ENCODE measurements at places on chromosomes 11 and 22.

- H3K4me3 ChIP-seq: no peak overlapping the region
- no peak for DNase-seq
- no peaks in the 10 kb centered on the region for H3K27me3 ChIP-seq
- no peak overlapping the region for H3K27ac ChIP-seq
- H3K36me3 ChIP-seq: peaks cover 31% of the 10 kb centered on the region
Measured at GRCh38 chr11:33716243-33716642, 15.6 kb upstream of the C11orf91 start.

DNA sequence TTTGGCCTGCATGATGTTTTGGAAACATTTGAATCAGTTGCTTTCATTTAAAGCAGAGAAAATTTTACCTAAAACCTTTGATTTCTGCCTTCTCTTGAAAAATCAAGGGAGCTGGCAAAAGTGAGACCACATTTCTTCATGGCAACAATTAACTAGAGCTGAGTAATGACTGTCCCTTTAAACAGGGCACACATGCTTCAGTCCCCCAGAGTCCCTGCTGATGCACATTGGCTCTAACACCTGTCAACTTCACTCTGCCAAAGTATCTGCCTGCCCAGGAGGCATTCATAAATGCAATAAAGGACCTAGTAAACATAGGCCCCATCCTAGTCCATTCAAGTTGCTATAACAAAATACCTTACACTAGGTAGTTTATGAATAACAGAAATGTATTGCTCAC lies 87.1 kb upstream of the LDLRAD3 start:
- no peak overlapping the region for H3K4me3 ChIP-seq
- DNase-seq: no peak
- H3K4me1 ChIP-seq: no peaks in the 10 kb centered on the region
- H3K27me3 ChIP-seq: peaks cover 6% of the 10 kb centered on the region
- H3K27ac ChIP-seq: no peak overlapping the region
- no peaks in the 10 kb centered on the region for H3K36me3 ChIP-seq

DNA sequence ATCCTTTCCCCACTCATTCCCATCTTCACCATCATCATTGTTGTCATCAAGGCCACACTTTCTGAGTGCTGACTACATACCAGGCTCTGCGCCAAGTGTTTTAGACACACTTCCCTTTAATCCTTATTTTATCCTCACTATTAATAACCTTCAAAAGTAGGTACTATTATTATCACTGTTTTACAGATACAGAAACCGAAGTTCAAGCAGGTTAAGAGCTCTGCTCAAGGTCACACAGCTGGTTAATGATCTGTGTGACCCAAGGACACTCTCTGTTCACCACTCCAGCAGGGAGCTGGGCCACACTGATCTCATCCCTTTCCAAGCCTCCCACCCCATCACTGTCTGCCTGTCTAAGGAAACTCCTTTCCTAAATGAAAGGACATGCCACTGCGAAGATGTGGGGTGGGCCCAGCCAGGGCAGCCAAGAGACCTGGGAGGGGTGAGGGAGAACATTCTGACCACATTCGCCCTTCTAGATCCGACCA lies 17.2 kb upstream of the TSKU start:
- H3K27me3 ChIP-seq: peaks cover 8% of the 10 kb centered on the region
- no peak overlapping the region for H3K4me3 ChIP-seq

GRCh38 chr22:19149047-19149883 lies 827 bp downstream of the GSC2 start:
- H3K4me1 ChIP-seq: peaks cover 10% of the 10 kb centered on the region
- H3K36me3 ChIP-seq: no peaks in the 10 kb centered on the region
- H3K27me3 ChIP-seq: peaks cover 88% of the 10 kb centered on the region
- no peak overlapping the region for H3K27ac ChIP-seq
- peak; percentile 71 for DNase-seq

DNA sequence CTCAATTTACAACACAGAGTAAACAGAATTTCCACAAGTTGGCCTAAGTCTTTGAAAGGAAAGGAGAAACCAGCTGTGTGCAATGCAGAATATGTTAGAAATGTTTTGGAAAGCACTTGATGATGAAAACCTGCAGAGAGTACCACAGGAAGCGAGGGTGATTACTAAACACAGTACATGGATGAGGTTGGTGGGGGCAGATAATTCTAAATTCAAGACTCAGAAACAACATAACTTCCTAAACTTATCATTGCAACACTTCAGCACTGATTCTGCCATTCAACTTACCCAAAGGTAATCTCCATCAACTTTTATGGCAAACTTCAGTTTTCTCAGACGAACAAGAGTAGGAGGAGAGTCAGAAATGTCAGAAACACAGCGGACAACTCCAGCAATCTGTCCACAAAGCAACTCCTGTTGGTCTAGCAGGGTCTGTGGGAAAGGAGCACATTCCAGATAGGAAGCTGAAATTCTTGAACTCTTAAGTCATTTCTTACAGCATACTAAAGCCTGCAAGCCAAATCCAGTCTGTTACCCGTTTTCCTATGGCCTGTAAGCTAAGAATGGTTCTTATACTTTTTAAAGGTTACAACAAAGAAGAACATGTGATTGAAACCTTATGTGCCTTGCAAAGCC lies 6.8 kb downstream of the HPS4 start:
- H3K4me3 ChIP-seq: no peak overlapping the region
- H3K4me1 ChIP-seq: peaks cover 39% of the 10 kb centered on the region
- no peaks in the 10 kb centered on the region for H3K27me3 ChIP-seq
- no peak overlapping the region for H3K27ac ChIP-seq

DNA sequence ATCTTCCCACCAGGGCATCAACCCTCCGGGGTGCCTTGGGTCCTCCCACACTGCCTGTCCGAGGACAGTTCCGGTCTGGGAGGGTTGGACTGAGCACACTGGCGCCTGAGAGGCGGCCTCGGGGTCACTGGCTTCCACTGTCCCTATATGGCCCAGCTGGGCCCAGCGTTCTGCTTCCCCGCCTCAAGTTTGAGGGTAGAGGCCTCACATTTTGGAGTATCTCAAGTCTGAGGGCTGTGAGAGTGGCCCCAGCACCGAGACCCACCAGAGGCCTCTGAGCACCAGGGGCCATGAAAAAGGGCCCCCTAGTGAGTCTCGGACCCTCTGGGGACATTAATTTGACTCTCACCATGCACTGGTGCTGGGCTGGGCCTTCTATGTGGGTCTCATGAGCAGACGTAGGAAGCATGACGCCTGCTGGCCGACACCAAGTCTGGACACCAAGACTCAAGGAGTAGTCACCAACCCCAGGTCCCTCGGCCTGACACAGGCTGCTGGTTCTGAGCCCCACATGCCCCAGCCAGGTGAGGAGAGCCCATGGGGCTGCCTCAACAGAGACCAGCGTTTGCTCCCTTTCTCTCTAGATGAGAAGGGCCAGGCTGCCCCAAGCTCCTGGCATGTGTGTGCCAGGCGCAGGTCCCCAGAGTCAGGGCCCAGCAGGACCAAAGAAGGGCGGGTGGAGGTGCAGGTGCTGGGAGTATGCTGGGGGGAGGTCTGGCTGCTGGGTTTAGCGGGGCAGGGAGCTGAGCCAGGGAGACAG lies 27.5 kb downstream of the ARVCF start:
- H3K36me3 ChIP-seq: no peaks in the 10 kb centered on the region
- no peak overlapping the region for H3K27ac ChIP-seq
- no peak overlapping the region for H3K4me3 ChIP-seq
- peaks cover 29% of the 10 kb centered on the region for H3K4me1 ChIP-seq
- peaks cover 4% of the 10 kb centered on the region for H3K27me3 ChIP-seq
- DNase-seq: no peak

DNA sequence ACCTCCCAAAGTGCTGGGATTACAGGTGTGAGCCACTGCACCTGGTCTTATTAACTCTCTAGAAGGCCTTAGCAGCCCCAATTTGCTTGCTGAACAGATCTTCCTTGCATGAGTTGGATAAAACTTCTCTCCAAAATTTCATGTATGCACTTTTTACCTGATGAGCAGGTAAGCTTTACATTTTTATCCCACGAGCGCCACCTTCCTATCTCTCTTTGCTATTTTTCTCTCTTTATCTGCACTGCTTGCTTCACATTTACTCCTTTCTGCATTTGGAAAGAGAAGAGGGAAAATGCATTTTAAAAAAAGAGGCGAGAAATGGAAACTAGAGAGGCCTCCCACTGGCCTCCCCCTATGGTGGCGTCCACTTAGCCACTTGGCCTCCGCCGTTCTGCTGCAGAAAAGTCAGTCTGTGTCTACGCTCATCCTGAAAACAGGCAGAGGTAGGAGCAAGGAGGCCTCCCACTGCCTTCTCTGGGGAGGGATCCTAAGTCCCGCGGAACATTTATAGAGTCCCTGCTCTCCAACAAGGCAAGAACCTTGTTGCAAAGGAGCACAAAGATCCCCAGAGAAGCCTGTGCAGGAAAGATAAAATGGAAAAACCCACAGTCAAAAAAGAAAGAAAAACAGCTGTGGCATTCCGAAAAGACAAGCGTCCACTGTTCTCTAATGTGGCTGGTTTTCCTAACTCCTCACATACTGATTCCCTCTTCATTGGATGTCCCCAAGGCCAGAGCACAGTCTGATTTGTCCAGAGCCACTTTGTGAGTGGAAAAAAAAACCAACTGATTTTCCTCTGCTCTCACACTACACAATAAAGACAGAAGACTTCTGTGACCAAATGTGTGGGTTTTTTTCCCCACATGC lies 62.2 kb upstream of the INCENP start:
- H3K36me3 ChIP-seq: no peaks in the 10 kb centered on the region
- H3K4me3 ChIP-seq: no peak overlapping the region
- peaks cover 11% of the 10 kb centered on the region for H3K27me3 ChIP-seq
- H3K27ac ChIP-seq: no peak overlapping the region
- peaks cover 10% of the 10 kb centered on the region for H3K4me1 ChIP-seq

- DNase-seq: peak; percentile 79
- H3K27ac ChIP-seq: no peak overlapping the region
- peaks cover 78% of the 10 kb centered on the region for H3K27me3 ChIP-seq
- no peaks in the 10 kb centered on the region for H3K4me1 ChIP-seq
- H3K4me3 ChIP-seq: no peak overlapping the region
Measured at GRCh38 chr22:22848364-22848866, 39.2 kb upstream of the IGLL5 start.

DNA sequence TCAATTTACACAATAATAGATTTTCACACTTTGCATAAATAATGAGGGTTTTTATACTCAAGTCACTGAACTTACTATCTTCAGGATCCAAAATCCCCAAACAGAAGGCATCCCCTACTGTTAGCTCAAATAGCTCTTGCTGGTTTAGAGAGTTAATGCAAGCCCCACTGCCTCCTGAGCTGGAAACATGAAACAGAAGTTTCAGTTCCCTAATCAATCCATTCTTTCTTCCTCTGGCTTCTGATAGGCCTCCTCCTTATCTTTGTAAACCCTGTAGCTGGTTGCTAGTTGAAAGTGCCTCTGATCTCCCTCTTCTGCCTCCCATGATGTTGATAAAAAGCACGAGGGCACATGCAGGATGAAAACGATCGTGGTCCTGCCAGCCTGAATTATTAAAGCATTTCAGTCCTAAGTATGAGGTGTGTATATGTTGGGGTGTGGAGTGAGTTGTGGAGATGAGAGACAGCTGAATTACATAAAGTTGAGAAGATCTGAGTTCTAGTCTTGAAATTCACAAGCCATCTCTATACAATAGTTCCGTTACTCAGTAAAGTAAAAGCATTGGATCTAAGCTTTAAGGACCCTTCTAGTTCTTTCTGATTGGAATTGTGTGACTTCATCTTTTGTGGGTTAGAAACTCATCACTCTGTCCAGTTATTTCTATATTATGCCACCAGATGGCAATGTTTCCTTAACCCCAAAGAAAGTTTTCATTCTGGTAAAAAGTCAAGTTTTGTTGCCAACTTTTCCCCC lies 35.0 kb upstream of the EHF start:
- no peaks in the 10 kb centered on the region for H3K36me3 ChIP-seq
- H3K4me3 ChIP-seq: no peak overlapping the region
- no peak overlapping the region for H3K27ac ChIP-seq
- no peak for DNase-seq
- peaks cover 11% of the 10 kb centered on the region for H3K4me1 ChIP-seq
- peaks cover 14% of the 10 kb centered on the region for H3K27me3 ChIP-seq

- H3K4me3 ChIP-seq: no peak overlapping the region
- H3K4me1 ChIP-seq: peaks cover 9% of the 10 kb centered on the region
- DNase-seq: no peak
- peaks cover 4% of the 10 kb centered on the region for H3K27me3 ChIP-seq
Measured at GRCh38 chr22:19419086-19419463, 12.5 kb downstream of the HIRA start.

GRCh38 chr11:4697585-4697984 lies at the start of gene OR51E2:
OR51E2 (minus strand) TSS chr11:4697853; CDS start chr11:4682711, 15,142 bp downstream.
- no peak for DNase-seq
- H3K27me3 ChIP-seq: no peaks in the 10 kb centered on the region
- H3K4me1 ChIP-seq: peaks cover 8% of the 10 kb centered on the region
- no peaks in the 10 kb centered on the region for H3K36me3 ChIP-seq
- H3K4me3 ChIP-seq: no peak within 1 kb of the TSS
- H3K27ac ChIP-seq: no peak within 1 kb of the TSS

GRCh38 chr22:41305646-41306045 lies 4.3 kb downstream of the ZC3H7B start:
- H3K36me3 ChIP-seq: peaks cover 36% of the 10 kb centered on the region
- no peak overlapping the region for H3K4me3 ChIP-seq
- no peak overlapping the region for H3K27ac ChIP-seq
- no peaks in the 10 kb centered on the region for H3K27me3 ChIP-seq
- DNase-seq: no peak

GRCh38 chr22:23093051-23093788 lies 22.9 kb downstream of the GNAZ start:
- H3K4me3 ChIP-seq: no peak overlapping the region
- peaks cover 29% of the 10 kb centered on the region for H3K4me1 ChIP-seq
- H3K36me3 ChIP-seq: no peaks in the 10 kb centered on the region
- peak overlapping the region; percentile 64 for H3K27ac ChIP-seq
- DNase-seq: no peak

GRCh38 chr11:2531277-2531986 lies 86.6 kb downstream of the KCNQ1 start:
- peak; percentile 94 for DNase-seq
- H3K36me3 ChIP-seq: no peaks in the 10 kb centered on the region
- peaks cover 29% of the 10 kb centered on the region for H3K4me1 ChIP-seq
- H3K27ac ChIP-seq: no peak overlapping the region
- no peak overlapping the region for H3K4me3 ChIP-seq

GRCh38 chr11:620201-620600 lies 4.5 kb upstream of the IRF7 start:
- no peaks in the 10 kb centered on the region for H3K36me3 ChIP-seq
- no peak for DNase-seq
- no peaks in the 10 kb centered on the region for H3K27me3 ChIP-seq
- H3K4me3 ChIP-seq: no peak overlapping the region
- H3K27ac ChIP-seq: no peak overlapping the region

DNA sequence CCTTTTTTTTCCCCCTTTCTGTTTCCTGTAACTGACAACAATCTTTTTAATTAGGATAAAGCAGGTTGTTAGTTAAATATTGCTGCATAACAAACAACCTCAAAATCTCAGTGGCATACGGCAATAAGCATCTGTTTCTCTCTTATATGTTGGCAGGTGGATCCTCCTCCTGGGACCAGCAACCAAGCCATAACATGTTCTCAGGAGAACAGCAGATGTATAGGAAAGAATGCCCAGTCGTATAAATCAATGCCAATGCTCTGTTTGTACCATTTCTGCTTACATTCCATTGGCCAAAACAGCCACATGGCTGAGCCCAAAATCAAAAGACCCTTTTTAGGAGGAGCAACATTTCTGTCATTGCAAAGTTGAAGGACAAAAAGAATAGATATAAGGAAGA lies 445.7 kb downstream of the AASDHPPT start:
- no peak overlapping the region for H3K4me3 ChIP-seq
- DNase-seq: no peak
- no peaks in the 10 kb centered on the region for H3K36me3 ChIP-seq

- peaks cover 40% of the 10 kb centered on the region for H3K27me3 ChIP-seq
- H3K4me3 ChIP-seq: no peak overlapping the region
- DNase-seq: no peak
- H3K36me3 ChIP-seq: no peaks in the 10 kb centered on the region
- H3K4me1 ChIP-seq: peaks cover 58% of the 10 kb centered on the region
Measured at GRCh38 chr22:48493733-48494132, 1333.9 kb downstream of the BRD1 start.

All from nephron progenitor cell (in vitro differentiated cells).